ENCODE measurements at places on chromosomes 6 and 20.

- DNase-seq, result no peak
Measured at GRCh38 chr6:47335466-47335865, 25.8 kb upstream of the TNFRSF21 start.

- no peak for DNase-seq
Measured at GRCh38 chr20:38373898-38374297, 27.6 kb downstream of the LBP start.

DNA sequence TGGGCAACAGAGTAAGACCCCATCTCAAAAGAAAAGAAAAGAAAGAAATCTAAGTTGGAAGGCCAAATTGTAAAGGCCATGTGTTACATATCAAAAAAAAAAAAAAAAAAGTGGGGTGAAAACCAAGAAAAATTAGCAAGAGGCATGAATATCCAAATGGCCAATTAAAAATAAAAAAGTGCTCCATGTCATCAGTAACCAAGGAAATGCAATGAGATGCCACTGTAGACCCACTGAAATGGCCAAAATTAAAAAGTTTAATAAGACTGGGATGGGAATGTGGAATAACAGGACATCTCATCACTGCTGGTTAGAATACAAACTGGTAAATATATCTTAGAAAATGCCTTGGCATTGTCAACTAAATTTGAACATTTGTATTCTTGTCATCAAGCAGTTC lies 30.1 kb upstream of the BCLAF1 start:
- DNase-seq, result no peak

- DNase-seq, result no peak
Measured at GRCh38 chr20:19802492-19803158, 44.6 kb downstream of the RIN2 start.

DNA sequence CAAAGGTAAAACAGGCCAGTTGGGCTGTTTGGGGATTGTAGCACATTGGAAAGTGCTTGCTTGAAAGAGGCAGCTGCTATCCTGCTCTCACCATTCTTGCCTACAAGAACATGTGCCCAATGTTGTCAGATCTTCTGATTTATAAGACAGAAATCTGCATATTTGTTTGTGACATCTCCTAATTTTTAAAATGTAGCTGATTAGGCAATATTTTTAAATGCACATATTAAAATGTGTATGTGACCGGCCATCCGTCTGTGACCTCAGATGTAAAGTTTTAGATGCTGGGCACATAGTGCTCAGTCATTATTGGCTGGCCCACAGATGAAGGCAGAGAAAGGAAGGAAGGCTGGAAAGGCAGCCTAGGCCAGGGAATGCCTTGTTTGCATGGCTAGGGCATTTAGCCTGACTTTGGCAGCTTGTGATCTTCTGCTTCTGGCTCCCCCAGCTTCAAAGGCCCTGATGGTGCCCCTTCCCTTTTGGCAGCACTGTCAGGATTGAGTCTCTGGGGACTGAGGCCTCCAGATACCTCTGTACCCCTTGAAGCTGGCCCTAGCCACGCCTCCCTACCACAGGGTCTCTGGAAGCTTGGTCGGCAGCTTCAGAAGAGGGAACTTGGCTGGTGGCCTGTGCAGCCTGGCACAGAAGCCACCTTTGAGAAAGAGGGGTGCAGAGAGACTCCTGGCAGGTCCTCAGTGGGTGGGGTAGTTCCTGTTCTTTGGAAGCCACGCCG lies 6.4 kb downstream of the SNPH start:
- DNase-seq, result no peak

DNA sequence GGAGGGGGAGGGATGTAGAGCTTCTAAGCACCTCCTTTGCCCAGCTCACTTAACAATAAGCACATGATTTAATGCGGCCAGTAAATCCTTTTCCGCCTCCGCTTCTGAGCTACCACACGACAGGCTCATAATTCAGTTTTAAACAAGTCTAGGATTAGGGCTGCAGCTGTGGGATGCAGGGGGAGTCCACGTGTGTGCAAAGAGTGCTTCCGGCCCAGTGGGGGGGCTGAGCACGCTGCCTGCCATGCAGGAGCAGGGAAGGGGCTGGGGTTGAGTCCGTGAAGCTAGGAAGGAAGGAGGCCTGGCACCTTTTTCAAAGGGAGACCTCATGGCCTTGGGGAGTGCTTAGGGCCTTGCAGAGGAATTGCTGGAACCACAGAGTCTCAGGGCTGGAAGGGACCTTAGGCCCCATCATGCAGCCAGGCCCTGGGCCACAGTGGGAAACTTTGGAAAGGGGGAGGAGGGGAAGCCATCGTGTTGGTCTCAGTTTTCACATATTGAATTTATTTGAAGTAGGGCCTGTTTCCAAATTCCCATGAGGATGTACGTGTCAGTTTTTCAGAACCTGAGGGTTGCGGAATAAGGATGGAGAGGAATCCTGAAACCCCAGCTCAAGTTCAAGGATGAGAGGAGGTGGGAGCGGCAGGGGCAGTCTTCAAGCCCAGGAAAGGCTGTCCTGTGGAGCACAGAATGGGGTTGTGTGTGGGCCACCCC lies 96.1 kb downstream of the VEGFA start:
- no peak for DNase-seq

DNA sequence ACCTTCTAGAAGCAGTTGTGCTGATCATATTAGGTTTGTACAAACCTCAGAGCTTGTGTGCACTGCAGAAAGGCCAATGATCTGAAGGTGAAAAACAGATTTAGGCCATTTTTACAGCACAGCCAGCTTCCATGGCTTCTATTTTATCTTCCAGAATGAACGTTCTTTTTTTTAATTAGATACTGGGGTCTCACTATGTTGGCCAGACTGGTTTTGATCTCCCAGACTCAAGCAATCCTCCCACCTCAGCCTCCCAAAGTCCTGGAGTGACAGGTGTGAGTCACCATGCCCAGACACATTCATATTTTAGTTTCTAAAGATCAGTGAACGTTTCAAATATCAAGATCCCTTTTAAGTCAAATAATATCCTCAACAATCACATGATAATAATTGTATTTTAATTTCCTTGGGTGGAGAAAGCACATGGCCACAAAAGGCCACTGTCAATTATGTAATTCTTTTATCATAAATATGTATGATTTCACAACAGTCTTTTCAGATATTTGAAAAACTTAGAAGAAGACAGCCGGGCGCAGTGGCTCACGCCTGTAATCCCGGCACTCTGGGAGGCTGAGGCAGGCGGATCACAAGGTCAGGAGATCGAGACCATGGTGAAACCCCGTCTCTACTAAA lies 326.7 kb upstream of the JARID2 start:
- no peak for DNase-seq

DNA sequence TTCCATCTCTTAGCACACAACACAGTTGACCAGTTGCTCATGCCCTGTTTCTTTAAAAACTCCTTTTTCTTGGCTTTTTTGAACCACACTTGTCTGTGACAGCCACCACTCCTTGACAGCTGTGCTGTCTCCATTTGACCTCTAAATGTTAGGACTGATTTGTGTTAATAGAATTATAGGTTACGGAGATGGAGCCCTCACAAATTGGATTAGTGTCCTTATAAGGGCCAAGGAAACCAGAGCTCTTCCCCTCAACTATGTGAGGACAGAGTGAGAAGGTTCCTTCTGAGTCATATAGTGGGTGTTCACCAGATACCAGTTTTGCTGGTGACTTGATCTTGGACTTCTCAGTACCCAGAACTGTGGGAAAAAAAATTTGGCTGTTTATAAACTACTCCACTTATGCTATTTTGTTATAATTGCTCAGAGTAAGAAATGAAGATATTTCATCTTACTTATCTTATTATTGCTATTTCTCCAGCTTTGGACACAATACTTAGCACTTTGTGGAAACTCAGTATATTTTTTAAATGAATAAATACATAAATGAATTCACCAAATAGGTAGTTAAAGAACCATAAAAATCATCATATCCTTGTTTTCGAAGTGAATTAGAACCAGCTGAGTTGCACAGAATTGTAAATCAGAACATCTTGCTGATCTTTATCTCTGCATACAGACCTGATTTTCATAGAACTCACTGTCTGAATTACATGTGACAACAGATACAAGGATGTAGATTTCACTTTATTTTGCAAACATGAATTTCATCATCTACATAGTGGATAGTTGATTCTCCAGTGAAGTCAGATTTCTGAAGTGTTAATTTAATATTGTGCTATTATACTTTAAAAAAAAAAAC lies 598.5 kb upstream of the IRAK1BP1 start:
- no peak for DNase-seq

GRCh38 chr20:48614593-48615274 lies 213.1 kb downstream of the PREX1 start:
- no peak for DNase-seq

DNA sequence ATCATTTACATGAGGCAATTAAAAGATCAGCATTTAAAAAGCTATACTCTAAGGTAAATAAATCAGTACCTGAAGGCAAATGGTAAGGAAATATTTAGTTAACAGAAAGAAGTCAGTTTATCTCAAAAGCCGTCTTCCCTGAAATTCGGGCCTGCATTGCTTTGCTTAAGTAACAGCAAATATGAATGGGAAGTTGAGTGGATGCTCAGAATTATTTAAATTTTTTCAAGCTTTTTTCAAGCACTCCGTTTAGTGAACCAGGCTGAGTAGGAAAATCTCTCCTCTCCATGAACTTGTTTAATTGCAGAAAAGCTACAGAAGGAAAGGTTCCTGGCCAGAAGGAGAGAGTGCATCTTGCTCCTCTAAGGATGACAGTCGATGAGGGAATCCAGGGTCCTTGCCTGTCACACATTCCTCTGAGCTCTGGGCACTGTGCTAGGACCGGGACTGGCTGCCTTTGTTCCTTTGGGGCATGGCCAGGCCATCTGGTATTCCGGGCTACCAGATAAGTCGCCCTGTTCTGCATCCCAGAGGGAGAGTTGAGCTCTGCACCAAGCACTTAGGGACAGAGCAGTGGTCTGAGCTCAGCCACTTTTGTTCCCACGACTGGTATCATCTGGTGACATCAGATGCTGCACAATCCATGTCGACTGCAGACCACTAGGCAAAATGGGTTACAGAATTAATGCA lies 77.6 kb downstream of the RIN2 start:
- no peak for DNase-seq

- no peak for DNase-seq
Measured at GRCh38 chr20:2771631-2772080, 28.8 kb downstream of the CPXM1 start.

- no peak for DNase-seq
Measured at GRCh38 chr6:108714766-108715414, 133.3 kb upstream of the ARMC2 start.

- no peak for DNase-seq
Measured at GRCh38 chr6:26398555-26398954, 3.5 kb upstream of the BTN3A1 start.

GRCh38 chr6:85081102-85081501 lies 316.7 kb upstream of the TBX18 start:
- DNase-seq, result no peak

DNA sequence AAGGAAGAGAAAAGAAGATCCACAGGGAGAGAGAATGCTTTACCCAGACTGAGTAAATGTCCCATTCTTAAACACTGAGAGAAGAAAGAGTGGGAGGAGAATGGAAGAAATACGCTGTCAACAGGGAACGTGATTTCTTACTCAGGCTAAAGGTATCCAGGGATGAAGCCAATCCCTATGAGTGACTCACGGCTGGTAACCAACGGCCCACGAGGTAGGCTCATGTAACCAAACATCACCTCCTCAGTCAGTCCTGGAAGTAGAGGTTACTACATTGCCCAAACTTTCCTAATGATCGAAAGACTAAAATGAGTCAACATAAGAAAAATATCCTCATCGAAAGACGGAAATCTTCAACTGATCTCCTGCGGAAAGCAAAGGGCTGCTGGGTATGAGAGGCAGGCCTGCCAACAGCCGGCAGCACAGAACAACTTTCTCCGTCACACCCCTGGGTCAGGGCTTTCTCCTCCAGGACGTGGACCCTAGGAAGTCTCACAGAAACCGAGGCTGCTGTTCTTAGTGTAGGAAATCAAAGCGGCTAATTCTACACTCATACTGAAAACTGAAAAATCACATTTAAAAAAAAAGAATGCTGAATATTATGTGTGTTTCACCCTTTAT lies 292.6 kb downstream of the GMDS start:
- no peak for DNase-seq

- no peak for DNase-seq
Measured at GRCh38 chr6:32436186-32436585, 3.5 kb upstream of the HLA-DRA start.

DNA sequence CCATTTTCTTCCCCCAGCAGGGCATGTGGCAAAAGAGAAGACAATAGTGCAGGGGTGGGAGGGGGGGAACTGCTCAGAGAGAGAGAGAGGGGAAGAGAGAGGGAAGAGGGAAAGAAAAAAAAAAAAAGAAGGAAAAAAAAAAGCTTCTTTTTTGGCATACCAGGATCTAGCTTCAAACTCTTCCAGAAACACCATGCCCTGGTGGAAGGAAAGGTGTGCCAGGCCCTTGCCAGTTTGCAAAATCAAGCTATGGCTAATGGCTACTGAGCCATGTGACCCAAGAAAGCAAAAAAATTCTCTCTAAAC lies 326 bp downstream of the ZMYND8 start:
- no peak for DNase-seq

- DNase-seq, result no peak
Measured at GRCh38 chr20:47127546-47127945, 229.0 kb downstream of the ZMYND8 start.

GRCh38 chr6:147170269-147170668 lies 33.9 kb upstream of the STXBP5 start:
- DNase-seq, result no peak

DNA sequence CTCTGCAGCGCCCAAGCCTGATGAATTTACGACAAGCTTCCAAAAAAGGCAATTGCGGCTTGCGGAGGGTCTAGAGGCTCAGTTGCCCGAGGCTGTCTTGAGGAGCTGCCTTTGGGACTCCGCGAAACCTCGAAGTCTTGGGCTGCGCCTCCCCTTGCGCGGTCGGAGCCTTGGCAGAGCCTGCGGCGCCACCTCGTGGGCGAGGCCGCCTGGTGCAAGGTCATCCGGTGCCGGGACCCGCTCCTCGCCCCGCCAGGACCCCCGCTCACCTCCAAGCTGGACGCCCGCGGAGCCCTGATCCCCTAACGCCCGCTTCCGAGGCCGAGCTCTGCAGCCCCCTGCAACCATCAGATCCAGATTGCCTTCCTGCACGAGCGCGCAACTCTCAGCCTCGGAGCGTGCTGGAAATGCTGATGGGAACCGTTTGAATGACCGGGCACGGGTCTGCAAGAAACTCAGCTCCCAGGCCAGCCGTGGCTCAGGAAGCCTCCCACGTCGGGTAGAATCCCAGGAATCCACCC lies 14.9 kb upstream of the FAM210B start:
- DNase-seq, result no peak

DNA sequence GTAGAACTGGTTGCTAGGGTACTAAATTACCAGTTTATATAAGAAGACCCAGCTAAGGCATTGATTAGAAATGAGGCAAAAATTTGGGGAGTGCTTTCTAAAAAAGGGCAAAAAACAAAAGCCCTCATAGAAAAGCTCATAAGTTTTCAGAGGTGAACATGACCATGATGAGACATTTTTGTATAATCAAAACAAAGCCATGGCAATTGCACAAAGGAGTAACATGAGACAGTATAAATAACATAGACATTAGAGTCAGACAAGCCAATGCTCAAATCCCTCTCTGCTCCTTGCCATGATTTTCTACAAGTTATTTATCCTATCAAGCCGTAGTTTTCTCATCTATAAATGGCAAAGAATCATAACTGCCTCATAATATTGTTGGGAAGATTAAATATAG lies 112.2 kb upstream of the ADTRP start:
- no peak for DNase-seq

- no peak for DNase-seq
Measured at GRCh38 chr6:32076321-32076809, 32.8 kb downstream of the TNXB start.

All from stimulated activated CD4-positive, alpha-beta T cell treated with anti-CD3 and anti-CD28 coated beads, Interleukin-1b, Interleukin-23, amount 100 ng/mL, for 1 hour (primary cell).